ENCODE measurements at places on chromosomes 2 and 18.

- no peak for DNase-seq
These were observed 18.5 kb upstream of the RBBP8 start for GRCh38 chr18:22914633-22915032.

DNA sequence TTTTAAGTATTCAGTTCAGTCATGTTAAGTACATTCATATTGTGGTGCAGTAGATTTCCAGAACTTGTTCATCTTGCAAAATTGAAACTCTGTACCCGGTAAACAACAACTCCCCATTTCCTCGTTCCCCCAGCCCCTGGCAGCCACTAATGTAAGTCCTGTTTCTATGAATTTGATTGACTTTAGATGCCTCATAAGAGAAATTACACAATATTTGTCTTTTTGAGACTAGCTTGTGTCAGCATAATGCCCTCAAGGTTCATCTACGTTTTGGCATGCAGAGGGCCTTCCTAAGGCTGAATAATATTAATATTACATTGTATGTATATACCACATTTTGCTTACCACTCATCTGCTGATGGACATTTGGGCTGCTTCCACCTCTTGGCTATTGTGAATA is 30.9 kb downstream of the METTL21A start:
- DNase-seq: no peak

GRCh38 chr18:27004056-27004829 is 138.7 kb upstream of the AQP4 start:
- no peak for DNase-seq

DNA sequence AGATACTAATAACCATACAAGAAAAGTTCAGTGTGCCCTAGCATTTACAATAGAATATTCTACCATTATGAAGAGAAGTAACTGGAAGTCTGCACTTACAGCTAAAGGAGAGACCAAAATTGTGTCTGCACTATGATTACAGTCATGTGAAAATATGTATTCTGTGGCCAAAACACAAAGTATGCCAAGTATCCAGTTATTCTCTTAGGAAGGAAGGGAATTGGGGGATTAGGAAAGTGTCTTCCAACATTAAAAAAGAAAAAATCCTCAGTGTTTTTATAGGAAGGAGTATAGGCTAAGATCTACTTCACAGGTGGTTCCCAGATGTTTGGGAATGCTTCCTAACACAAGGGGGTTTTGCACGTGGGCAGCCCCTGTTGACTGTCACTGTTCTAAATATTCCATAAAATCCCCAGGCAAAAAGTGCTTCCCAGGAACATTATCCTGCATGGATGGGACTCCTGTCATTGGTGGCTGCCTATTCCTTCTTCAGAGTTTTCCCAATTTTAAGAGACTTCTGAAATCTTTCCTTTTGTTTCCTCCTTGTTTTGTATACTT is 180.2 kb upstream of the KLHL29 start:
- DNase-seq: no peak

DNA sequence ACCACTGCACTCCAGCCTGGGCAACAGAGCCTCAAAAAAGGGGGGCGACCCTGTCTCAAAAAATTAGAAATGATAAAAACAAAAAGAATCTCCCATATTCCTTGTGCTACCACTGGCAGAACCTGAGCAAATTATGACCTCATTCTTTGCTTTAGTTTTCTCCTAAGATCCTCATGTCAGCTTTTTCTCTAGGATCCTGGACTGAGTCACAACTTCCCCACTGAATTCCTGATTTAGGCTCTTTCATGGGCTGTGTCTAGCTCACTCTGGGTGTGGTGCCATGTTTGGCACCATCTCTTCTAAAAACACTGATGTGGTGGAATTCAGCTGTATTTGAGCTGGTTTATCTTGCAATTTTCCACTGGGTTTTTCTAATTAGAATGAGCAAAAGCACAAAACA is 37.1 kb downstream of the EXOC6B start:
- no peak for DNase-seq

DNA sequence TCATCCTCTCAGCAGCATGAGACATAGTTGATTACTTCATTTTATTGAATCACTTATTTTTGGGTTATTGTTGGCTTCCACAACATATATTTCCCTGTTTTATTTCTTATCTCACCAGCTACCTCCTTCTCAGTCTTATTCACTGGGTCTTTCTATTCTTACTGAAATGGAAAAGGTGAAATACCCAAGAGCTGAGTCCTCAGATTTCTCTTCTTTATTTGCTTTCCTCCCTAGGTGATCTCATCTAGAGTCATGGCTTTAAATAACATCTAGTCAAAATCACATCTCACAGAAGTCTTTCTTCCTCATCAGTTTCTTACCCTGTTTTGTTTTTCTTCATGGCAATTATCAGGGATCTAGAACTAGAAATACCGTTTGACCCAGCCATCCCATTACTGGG is 105.0 kb upstream of the RBBP8 start:
- no peak for DNase-seq

DNA sequence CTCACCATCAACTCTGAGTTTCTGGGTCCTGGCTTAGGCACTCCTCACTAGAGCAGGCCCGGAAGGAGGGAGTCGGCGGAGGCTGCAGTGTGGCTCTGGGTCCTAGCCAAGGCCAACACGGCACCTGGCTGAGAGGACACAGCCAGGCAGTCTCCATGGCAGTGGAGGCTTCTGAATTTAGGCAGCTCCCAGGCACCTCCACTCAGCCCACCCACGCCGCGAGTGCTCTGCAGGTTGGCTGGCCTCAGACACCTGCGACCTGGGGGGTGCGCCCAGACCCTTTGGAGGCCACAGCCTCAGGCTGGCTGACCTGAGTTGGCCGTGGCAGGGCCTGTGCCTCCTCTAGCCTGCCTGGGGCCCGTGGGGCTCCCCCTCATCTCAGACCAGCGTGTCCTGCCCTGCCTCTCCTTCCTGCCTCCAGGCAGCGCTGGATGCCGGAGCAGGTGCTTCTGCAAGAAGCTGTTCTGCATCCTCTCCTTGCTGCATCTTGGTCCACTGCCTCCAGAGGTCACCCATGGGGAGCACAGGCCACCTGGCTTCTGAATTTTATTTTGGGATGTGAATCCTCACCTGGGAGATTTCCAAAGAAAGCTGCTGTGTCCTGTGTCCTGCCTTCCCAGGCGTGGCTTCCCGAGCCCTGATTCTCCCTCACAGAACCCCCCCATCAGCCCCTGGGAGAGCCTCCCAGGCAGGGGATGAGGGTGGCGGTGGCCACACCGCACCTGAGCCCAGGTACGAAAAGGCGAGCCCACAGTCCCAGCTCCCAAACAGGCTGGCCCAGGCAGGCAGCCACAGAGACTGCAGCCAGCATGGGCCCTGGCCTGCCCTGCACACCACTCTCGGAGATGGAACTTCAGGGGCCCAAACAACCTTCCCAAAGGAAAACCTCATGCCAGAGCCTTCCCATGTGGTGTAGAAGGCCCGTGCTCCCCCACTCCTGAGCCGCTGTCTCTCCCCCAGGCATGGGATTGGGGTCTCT is 23.4 kb downstream of the AQP12A start:
- no peak for DNase-seq

DNA sequence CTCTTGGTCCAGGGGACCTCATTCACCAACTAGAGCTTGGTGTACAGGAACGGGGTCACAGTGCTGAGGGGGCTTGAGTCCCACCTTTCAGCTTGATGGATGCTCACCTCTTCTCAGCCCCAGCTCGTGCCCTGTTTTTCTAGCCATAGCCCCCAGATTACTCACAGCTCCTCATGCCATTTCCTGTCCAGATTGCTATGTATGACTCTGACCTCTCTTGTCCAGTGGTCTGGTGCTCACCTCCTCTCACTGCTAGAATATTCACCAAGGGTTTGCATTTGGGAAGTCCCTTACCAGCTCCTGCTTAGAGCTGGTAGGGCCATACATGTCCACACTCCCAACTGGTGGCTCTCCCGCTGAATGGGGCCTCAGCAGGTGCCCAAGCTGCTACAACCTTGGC is 5.9 kb downstream of the LBX2 start:
- DNase-seq: no peak

DNA sequence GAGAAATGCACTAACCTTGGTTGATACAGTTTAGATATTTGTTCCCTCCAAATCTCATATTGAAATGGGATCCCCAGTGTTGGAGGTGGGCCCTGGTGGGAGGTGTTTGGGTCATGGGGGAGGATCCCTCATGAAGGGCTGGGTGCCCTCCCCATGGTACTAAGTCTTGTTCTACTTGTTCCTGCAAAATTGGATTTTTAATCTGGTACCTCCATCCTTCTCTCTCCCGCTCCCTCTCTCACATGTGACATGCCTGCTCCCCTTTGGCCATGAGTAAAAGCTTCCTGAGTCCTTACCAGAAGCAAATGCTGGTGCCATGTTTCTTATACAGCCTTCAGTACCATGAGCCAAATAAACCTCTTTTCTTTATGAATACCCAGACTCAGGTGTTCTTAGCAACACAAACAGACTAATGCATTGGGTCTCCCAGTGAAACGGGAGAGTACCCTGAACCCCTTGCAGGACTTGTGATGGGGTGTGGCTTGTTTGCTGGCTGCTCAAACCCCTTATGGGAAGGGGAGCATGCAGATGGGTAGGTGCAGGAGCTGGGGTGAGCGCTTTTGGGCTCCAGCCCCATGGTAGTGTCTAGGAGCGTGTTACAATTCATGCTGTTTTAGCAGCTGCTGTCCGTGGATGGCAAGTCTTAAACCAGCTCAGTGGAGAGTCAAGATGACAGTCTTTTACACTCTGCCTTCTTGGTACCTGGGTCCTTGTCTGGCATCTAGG is 27.2 kb downstream of the FAHD2B start:
- DNase-seq: no peak

DNA sequence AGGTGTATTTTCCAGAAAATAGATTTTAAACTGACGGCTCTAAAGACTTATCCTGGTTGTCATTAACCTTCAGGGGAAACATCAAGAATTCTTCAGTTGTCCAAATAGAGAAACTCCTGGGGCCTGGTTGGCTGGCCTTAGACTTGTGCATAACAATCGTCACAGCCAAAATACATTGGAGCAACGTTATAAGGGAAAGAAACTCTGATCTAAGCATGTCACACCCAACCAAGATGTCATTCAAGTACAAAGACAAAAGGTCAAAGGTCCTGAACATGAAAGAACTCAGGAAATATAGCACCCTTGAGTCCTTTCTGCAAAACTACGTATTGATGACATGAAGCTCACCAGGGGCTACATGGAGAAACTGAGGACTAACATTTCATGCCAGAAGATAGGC is 23.8 kb upstream of the APCDD1 start:
- DNase-seq: no peak

DNA sequence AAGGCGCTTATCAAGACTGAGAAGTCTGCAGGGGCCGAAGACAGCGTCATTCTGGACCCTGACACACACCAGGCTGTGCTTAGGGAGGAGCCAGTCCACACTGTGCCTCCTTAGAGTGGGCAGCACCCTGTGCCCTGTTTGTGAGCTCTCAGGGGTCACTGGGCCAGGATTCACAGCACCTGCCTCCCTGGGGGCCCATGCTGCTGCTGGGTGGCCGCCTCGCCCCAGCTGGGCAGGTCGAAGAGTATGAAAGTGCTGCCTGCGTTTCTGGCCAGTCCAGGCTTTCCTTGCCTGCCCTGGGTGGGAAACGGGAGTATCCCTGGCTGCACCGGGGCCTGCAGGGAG is 15.4 kb upstream of the GPR55 start:
- no peak for DNase-seq

DNA sequence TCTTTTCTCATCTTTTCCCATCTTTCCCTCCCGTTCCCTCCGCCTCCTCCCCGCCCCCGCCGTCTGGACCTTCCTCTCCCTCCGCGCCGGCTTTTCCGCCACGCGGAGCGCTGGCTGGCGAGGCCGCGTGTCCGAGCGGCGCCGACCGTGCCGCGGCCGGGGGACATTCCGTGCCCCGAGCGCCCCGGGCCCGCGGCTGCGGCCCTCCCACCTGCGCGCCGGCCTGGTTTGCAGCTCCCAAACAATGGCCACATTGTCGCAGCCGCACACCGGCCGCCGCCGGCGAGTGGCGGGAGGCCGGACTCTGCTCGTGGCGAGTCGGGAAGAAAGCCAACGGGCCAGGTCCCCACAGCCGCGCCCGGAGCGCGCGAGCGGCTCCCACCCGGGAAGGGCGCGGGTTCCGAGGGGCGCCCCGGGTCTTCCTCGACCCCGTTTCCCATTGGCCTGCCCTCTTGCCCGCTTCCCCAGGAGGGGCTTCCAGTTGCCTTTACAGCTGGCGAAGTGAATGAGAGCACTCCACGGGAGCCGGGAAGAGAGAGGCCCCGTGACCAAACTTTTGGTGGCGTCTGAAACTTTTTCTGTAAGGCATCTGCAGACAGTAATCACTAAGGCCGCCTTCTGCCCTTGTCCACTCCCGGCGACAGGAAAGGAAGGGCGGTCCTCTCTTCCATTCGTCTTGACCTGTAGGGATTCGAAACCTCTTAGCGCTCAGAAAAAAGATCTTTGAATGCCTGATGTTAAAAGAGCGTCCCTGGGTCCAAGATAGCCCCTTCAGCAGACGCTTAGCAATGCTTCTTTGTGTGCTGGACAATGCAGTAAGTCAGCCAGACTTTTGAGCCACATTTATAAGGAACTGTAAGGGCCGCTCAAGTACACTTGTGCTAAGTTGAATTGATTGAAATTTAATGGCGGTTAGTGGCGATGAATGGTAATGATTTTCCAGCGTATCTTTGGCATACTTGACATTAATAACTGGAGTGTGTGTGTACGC is 6.2 kb downstream of the GLI2 start:
- no peak for DNase-seq

- no peak for DNase-seq
These were observed 23.8 kb upstream of the PTMA start for GRCh38 chr2:231684314-231685223.

DNA sequence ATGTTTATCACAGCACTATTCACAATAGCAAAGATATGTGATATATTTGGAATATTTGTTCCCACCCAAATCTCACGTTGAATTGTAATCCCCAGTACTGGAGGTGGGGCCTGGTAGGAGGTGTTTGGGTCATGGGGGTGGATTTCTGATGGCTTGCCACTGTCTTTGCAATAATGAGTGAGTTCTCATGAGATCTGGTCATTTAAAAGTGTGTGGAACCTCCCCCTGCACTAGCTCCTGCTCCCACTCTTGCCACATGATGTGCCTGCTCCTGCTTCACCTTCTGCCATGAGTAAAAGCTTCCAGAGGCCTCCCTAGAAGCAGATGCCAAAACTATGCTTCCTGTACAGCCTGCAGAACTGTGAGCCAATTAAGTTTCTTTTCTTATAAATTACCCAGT is 72.2 kb upstream of the DYNC1I2 start:
- DNase-seq: no peak

GRCh38 chr2:62291517-62292137 is 95.7 kb downstream of the B3GNT2 start:
- DNase-seq: no peak

DNA sequence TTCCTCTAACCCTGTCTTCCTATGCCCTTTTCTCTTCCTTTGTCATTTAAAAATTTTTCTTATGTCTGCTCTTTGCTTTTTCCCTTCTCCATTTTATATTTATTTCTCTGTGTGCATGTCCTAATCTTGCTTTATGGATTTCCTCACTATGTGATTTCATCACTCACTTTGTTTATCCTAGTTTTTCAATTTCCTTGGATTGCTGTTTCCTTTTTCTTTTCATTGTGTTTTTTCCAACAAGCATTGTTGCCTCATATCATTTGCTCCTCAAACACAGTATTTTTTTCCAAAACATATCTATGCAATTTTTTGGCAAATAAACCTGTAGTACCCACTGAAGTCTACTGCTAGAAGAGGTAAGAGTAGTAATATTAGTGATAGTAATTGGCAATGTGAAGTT is 67.4 kb upstream of the PNPT1 start:
- DNase-seq: no peak
